ENCODE measurements at places on chromosomes 6 and 20. TPM values are rescaled to one million over a fixed set of nuclear protein-coding genes. Genes with fewer than 3 reads are reported as not detected.

GRCh38 chr6:65988006-65988405 is 281.0 kb upstream of the EYS start:
- no peak for DNase-seq

- peak; percentile 43 for DNase-seq
These were observed 296.2 kb downstream of the RIMS1 start for GRCh38 chr6:72182337-72183246.

DNA sequence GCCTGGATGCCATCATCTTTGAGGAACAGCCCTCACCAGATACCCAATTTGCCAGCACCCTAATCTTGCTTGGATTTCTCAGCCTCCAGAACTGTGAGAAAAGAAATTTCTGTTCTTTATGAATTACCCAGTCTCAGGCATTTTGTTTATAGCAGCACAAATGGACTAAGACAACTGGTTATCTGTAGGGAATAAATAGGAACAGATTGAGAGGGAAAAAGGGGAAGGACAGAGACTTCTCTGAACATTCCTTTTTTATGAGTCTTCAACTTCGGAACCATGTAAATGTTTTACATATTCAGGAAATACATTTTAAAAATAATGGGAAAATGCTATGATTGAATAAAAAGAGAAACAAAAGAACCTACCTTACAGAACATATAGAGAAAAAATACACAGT is 20.9 kb downstream of the KCTD20 start:
- no peak for DNase-seq

Gene ID4
- total RNA-seq = 38.2 TPM

DNA sequence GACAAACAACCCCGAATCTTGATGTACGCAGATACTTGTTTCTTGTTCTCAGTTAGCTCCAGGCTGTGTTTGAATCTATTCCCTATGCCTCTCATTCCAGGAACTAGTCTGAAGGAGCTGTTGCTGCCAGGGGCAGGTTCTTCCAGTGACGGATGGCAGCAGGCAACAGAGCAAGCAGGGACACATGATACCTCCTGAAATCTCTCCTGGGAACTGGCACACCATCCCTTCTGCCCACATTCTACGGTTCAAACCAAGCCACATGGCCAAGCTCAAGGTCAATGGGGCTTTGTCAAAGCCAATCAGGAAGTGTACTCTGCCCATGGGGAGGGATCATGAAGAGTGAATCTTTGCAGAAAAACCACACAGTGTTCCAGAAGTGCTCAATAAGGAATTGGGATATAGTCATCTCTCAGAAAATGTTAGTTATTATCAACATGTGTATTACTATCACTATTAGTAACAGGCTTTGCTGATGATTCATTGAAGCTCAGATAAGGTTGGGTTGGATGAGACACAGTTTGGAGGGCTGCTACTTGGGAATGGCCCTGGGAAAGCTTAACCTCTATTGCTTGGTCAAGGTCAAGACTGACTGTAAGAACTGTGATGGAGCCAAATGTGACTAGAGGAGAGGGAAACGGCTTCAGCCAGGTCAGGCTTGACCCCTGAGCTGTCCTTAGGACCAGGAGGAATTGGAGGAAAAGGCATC is 454.9 kb downstream of the PTPRT start:
- no peak for DNase-seq

Gene OR5V1
- not detected for total RNA-seq

DNA sequence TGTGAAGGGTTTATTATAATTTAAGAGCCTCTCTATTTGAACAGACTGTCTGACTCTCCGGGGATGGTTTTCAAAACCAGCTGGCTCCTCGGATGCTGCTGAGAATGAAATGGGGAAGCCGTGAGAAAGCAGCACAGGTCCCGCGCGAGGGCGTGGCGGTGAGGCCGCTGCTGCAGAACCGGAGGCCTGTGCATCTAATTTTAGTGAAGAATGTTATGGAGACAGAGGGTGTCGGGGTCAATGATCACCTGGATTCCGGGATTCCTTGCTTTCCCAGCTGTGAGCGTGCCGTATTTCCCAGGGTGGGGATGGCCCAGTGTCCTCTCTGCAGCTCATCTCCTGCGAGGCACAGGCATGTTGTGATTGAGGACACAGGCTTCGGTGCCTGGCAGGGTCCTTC is 348.0 kb downstream of the CDH4 start:
- DNase-seq = no peak

Gene TAGAP
- total RNA-seq = 1.8 TPM

Gene PTCRA
- total RNA-seq = not detected

DNA sequence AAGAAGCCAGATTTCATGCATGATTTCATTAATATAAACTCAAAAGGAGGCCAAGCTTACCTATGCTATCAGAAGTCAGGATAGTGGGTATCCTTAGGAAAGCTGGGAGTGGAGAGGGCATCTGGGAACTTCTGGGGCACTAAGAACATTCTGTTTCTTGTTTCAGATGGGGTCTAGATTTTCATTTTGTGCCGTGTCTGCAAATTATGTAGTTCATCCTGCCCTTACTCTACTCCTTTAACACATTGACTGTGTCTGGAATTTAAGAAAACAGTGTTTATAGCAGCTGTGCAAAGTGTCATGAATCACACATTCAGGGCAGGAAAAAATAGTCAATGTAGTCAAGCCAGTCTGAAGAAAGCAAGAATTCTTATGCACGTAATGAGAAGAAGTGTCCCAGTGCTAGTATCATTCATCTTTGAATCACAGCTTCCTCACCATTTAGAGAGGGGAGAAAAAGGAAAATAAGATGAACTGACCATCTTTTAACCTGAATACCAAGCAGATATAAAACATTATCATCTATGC is 11.6 kb upstream of the SPTLC3 start:
- no peak for DNase-seq

DNA sequence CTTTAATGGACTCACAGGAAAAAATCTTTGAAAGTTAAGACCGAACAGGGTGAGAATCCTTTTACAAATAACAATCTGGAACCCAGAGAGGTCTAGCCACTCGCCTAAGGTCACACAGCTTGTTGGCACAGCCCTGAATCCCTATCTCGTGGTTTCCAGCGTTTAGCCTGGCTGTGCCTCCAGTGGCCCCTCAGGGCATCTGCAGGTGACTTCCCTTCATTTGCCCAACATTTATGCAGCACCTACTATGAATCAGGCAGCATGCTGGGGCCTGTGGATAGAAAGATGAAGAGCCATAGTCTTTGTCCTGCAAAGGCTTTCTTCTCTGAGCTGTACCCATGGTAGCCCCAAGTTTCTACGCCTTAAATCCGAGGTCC is 2.6 kb upstream of the NR2E1 start:
- DNase-seq = no peak

- no peak for DNase-seq
These were observed 81.0 kb upstream of the FLRT3 start for GRCh38 chr20:14418376-14418775.

DNA sequence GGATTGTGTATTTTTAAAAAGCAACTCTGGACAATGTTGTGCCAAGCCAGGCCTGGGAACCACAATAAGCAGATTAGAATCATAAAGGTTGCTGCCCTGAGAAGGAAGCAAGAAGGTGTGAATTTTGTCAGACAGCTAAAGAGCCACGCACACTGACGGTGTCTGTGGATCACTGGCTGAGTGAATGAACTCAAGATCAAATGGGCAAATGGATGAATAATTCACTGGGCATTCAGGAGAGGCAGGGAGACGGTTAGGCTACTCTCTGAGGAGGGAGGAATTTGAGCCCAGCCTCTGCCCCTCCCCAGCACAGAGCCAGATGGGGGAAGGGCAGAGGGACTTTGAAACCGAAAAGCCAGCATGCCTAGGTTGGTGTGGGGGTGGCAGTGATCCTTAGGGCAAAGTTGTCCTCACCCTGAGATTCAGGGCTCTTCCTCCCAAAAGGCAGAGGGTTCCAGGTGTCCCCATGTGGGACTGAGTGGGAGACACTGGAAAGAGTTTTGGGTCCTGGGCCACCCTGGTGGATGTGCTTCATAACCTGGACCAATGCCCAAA is 19.5 kb upstream of the SLC22A7 start:
- DNase-seq = no peak

Gene CCN5
- total RNA-seq = 292 TPM

- DNase-seq = no peak
These were observed 6.8 kb downstream of the CNKSR3 start for GRCh38 chr6:154503658-154504057.

DNA sequence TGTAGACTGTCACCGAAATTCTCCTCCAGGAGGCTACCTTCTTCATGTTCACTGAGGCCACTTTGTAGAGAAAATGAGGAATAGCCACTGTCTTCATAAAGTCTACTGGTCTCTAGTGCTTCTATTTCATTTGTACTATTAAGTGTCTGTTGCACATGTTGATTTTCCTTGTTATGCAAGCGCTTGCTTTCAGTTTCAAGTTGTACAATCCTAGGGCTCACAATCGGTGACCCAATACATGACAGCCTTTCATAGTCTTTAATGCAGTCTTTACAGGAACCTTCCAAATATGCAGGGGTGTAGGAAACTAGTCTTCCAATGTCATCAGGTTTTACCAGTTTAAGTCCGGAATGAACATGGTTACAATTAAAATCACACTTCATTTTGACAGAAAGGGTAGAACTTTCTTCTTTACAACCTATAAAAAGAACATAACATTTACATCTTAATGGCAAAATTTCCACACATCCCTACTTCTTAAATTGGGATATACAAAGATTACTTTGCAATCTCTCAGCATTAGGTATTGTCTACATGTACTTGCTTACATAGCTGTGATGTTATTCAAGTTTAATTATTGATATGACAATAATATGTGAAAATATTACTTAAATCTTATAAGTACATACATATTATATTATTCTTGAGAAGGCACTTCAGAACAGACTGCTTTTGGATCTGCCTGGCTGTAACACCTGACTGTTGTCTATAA is 7.5 kb downstream of the FBXO5 start:
- no peak for DNase-seq

Gene COL19A1
- total RNA-seq = 3.6 TPM

Gene ZBTB46
- total RNA-seq = 16.7 TPM

- peak; percentile 33 for DNase-seq
These were observed 12.9 kb upstream of the FUT9 start for GRCh38 chr6:96002912-96003311.

- peak; percentile 69 for DNase-seq
These were observed 631 bp downstream of the MDGA1 start for GRCh38 chr6:37696841-37697662.

Gene KCNK16
- not detected for total RNA-seq

DNA sequence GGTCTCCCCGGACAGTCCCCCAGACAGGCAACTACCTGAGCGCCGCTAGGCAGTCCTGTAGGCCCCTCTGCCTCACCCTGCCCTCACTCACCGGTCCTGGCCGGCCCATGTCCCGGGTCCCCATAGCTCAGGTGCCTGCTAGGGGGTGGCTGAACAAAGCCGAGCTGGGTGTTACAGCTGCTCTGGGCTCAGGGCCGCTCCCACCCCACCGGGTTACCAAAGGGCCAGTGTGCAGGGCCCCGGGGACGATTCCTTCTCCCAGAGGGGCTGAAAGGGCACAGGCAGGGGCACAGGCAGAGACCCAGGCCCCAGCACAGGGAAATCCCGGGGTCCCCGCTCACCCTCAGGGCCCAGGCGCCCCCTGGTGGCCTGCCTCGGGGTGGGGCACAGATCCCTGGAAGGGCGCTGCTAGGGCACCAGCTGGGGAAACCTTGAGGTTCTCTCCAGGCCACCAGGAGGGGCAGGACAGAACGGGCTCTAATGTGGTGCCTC is 118.4 kb downstream of the GRM4 start:
- DNase-seq = peak; percentile 42

DNA sequence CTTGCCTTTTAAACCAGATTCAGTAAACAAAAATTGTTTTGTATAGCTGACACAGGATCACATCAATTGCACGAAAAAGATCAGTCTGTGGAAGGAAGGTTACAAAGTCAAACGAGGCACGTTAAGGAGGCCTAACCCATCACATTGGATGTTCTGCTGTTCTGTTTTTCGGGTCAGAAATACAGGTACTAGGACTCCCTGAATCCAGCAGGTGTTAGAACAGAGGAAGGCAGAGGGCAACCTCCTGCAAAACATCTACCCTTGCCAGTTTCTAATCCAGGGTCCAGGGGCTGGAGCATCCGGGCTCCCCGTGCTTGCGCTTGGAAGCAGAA is 64.6 kb downstream of the PLG start:
- DNase-seq = no peak

GRCh38 chr20:24969186-24970029 is 20.3 kb downstream of the CST7 start:
- DNase-seq = no peak

Gene TRDN
- 261 TPM for total RNA-seq

Gene RMND1
- 11.9 TPM for total RNA-seq

Gene BPIFB2
- total RNA-seq = not detected

DNA sequence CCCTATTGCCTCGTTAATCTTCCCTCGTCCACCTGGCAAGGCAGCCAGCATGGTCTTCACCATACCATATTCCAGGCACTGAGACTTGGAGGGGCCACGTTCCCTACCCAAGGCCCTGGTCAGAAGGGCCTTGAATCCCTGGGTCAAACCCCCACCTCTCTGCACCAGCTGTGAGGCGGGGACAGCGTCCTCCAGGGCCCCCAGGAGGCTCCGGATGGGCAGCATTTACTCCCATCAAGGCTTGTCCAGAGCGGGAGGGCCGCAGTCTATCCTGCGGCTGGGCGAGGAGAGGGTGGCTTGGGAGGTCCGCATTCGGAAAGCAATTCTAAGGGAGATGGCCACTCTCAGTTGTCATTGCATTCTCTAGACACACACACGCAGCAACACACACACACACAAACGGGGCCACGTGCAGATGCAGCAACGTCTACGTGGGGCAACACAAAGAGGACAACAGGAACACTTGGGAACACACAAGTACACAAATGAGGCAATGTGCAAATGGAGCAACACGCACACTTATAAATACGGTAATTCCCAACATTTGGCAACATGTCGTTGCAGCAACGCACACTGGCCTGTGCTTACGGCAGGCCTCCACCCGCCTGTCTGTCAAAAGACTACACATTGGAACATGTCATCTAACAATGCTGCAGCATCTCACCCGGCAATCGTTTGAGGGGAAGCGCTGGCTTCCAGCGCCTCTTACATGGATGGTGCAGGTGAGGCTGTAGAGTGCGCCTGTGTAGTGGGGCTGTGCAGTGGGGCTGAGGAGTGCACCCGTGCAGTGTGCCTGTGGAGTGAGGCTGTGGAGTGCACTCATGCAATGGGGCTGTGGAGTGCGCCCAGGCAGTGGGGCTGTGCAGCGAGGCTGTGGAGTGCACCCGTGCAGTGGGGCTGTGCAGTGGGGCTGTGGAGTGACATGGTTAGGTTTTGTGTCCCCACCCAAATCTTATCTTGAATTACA is 12.9 kb upstream of the NTSR1 start:
- DNase-seq = peak; percentile 44

- DNase-seq = no peak
These were observed 1042.4 kb upstream of the FLRT3 start for GRCh38 chr20:15379681-15380296.

DNA sequence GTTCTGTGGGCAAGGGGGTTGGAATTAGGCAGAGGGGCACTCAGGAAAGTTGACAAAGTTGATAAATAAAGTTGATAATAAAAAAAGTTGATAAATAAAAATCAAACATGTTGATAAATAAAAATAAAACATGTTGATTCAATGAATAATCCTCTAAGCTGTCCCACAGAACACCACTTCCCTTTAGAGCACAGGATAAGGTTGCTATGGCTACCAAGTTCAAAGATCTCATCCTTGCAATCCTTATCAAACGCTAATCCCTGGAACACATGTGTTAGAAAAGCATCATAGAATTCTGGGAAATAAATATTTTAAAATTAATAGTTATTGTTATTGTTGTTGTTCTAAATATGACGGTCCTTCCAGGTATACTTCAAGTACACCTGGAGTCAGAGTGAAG is 33.9 kb downstream of the MBOAT1 start:
- no peak for DNase-seq
